ENCODE measurements at places on chromosomes 13 and 19.

DNA sequence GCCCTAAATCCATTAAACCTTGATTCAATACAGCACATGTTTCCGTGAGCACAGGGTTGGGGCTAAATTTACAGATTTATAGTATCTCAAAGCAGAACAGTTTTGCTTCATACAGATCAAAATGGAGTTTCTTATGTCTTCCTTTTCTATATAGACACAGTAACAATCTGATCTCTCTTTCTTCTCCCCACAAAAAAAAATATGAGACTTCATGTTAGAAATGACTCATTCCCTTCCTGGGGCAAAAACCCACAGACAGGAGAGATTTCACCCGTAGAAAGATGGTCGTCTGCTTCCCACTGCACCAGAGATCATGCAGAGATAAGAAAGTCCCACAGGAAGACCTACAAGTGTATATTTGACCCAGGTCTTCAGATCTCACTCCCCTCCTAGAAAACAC lies 7.7 kb upstream of the ZNF611 start:
- no peak for DNase-seq
- H3K36me3 ChIP-seq: no peaks in the 10 kb centered on the region
- no peak overlapping the region for H3K4me3 ChIP-seq
- no peak overlapping the region for H3K27ac ChIP-seq
- no peaks in the 10 kb centered on the region for H3K4me1 ChIP-seq

- H3K4me3 ChIP-seq: no peak overlapping the region
- H3K4me1 ChIP-seq: peaks cover 34% of the 10 kb centered on the region
- no peaks in the 10 kb centered on the region for H3K27me3 ChIP-seq
Observed at GRCh38 chr13:40404967-40405716, 261.3 kb downstream of the FOXO1 start.

DNA sequence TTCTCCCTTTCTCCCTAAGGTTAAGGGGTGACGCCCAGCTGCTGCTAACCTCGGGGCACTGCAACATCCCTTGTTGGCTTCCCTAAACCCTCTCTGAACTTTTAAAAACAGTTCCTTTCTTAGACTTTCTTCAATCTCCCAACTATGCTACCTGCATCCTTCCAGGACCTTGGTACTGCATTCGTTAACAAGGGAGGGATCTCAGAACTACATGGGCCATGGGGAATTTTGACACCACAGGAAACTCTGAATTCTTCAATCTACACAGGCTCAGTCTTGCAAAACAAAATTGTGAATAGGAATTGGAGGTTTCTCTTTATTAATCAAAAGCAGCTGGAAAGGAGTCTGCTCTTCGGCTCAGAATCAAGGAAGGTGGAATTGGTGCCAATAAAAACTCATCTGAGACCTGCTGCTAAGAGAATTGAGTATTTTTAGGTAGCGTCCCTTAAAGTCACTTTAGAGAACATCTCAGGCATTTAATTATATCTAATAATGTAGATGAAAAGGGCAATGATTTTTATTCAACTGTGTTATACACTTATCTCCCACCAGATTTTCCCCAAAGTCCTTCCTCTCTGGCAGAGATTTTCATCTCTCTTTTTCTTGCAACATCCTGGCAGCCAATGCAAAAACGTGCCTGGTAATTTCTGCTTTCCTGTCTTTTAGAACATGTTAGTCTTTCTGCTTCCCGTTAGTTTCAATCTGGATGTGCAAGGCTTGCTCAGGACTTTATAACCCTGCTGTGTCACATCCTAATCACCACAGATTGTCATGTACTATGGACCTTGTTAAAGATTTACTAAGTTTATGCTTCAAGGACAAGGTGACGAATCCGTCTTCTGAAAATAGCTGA lies 69.1 kb upstream of the SLC15A1 start:
- DNase-seq: peak; percentile 80
- H3K4me1 ChIP-seq: peaks cover 8% of the 10 kb centered on the region
- H3K27ac ChIP-seq: peak overlapping the region; percentile 74
- no peaks in the 10 kb centered on the region for H3K27me3 ChIP-seq

DNA sequence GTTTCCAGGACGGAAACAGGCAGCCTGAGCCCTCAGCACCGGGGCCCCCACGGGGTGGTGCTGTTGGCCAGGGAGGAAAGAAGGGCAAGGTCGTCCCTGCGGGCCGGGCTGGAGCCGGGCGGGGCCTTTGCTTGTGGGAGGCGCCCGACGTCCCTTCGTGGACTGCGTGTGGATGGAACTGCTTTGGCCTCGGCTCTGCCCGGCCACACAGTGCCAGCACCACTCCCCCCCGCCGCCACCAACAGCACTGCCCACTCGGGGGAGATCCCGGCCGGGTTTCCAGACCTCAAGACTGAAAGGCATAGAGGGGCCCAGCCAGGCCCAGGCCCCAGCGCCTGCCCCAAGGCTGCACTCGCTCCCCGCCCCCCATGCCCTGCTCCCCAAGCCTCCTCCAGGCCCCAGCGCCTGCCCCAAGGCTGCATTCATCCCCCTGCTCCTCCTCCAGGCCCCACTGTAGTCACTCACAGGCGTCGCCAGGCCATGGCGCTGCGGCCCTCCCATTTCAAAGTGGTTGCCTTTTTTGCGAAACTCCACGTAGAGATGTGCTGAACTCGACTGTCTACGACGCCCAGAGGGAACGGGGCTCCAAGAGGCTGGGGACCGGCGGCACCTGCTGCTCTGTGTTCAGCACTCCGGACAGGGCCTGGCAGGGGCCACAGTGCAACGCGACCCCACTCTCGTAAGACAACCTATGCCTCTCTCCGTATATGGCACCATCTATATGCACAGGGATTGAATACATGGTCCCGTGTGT lies 22.5 kb downstream of the C13orf46 start:
- H3K4me3 ChIP-seq: no peak overlapping the region
- no peaks in the 10 kb centered on the region for H3K36me3 ChIP-seq
- H3K4me1 ChIP-seq: peaks cover 4% of the 10 kb centered on the region
- H3K27me3 ChIP-seq: no peaks in the 10 kb centered on the region
- no peak overlapping the region for H3K27ac ChIP-seq

DNA sequence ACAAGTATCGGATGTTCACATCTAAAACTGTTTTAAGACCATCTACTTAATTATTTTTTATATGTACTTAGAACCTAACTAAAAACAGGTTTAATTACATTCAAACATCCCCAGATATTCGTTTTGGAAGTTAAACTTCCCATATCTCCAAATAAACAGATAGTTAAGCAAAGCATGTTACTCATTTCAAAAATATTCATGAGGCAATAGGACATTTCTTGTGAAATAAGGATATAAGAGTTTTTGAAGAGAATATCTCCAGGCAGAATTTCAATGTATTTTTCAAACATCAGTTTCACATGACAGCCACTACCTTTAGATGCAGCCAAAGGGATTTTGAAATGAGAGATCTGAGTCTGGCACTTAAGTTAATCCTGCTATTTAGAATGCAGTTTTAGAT lies 697.5 kb downstream of the SLITRK1 start:
- no peaks in the 10 kb centered on the region for H3K27me3 ChIP-seq
- no peak for DNase-seq
- no peak overlapping the region for H3K4me3 ChIP-seq
- H3K36me3 ChIP-seq: no peaks in the 10 kb centered on the region
- no peak overlapping the region for H3K27ac ChIP-seq

- no peaks in the 10 kb centered on the region for H3K4me1 ChIP-seq
- DNase-seq: peak; percentile 86
- H3K36me3 ChIP-seq: no peaks in the 10 kb centered on the region
Observed at GRCh38 chr19:610801-611480, 21.3 kb downstream of the HCN2 start.
